ENCODE measurements at places on chromosomes 7 and 10.
A peak's percentile ranks its signal among the peaks of the same experiment; 100 is the strongest.

GRCh38 chr10:106716381-106716780 is 448.1 kb downstream of the SORCS1 start:
- no peak for DNase-seq

GRCh38 chr7:34675749-34676374 is 17.8 kb downstream of the NPSR1 start:
- peak; percentile 27 for DNase-seq

DNA sequence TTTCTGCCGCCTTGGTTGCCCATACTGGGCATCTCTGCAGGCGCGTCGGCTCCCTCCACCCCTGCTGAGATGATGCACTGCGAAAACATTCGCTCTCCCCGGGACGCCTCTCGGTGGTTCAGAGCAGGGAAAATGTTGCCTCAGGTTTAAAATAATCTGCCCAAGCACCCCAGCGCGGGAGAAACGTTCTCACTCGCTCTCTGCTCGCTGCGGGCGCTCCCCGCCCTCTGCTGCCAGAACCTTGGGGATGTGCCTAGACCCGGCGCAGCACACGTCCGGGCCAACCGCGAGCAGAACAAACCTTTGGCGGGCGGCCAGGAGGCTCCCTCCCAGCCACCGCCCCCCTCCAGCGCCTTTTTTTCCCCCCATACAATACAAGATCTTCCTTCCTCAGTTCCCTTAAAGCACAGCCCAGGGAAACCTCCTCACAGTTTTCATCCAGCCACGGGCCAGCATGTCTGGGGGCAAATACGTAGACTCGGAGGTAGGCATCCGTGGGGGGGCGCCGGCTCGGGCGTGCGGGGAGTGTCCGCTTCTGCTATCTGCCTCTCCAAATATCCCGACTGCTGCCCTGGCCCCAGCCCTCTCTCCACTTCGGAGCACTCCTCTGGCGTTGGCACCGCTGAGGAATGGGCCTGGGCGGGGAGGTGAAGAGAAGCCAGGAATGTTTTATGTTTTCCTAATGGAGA is at the start of gene CAV1:
TSS of gene CAV1 (plus strand) at position 428 of the 689 bp plus-strand sequence. CDS start at position 455, 27 bp downstream.
- DNase-seq: peak; percentile 21

DNA sequence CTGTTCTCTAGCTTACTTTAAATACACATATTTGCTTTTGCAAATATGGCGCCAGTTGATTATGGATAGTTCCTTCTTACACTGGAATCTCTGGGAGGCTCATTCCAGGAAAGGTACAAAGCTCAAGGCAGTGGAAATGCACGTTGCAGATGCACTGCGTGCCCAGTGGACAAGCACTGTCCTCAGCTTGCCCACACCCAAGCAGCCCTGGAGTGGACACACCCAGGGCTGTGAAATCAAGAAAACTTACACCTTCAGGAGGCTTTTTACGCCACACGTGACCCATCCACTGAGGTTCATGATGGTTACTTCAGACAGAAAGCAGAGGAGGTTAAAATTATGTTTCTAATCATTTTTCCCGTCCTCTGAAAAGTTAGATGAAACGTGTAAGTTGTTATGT is 248.5 kb downstream of the VTI1A start:
- DNase-seq: no peak

DNA sequence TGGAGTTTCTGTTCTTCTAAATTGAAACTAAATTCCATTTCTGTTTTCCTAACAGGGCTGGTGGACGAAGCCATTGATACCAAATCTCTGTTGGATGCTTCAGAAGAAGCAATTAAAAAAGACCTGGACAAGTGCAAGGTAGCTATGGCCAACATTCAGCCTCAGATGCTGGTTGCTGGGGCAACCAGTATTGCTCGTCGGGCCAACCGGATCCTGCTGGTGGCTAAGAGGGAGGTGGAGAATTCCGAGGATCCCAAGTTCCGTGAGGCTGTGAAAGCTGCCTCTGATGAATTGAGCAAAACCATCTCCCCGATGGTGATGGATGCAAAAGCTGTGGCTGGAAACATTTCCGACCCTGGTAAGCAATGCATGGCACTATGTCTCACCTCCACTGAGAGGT is 45.6 kb downstream of the AP3M1 start:
- DNase-seq: no peak

- peak; percentile 1 for DNase-seq
These were observed 29.4 kb upstream of the ATOH7 start for GRCh38 chr10:68261132-68261856.

DNA sequence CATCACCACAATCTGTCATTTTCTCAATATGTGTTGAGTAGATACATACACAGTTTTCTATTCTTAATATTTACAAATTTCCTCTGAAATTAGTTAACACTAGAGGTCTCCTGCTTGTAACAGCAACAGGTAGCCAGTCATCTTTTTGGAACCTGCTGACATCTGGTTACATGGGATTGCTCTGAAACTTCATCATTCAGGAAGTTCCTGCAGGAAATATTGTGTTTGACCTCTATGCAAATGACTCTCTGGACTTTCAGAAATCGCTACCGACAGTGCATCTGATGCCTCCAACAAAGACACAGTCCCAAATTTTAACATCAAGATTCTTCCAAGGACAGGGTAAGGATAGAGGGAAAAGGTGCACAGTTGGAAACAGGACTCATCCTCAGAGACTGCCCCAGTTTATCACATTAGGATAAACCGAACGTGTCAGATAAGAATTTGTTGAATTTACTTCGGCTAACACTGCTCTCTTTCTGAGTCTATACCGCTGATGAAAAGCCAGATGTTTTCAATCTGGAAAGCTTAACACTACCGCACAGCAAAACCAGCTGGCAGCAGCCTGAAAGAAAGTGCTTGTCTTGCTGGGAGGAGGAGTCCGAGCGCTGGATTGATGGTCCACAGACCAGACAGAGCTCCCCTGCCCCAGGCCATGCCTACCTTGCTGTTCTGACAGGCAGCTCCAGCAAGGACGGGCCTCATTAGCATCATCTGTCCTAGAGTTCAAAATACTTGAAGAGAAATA is 633.4 kb downstream of the PARD3 start:
- DNase-seq: no peak

DNA sequence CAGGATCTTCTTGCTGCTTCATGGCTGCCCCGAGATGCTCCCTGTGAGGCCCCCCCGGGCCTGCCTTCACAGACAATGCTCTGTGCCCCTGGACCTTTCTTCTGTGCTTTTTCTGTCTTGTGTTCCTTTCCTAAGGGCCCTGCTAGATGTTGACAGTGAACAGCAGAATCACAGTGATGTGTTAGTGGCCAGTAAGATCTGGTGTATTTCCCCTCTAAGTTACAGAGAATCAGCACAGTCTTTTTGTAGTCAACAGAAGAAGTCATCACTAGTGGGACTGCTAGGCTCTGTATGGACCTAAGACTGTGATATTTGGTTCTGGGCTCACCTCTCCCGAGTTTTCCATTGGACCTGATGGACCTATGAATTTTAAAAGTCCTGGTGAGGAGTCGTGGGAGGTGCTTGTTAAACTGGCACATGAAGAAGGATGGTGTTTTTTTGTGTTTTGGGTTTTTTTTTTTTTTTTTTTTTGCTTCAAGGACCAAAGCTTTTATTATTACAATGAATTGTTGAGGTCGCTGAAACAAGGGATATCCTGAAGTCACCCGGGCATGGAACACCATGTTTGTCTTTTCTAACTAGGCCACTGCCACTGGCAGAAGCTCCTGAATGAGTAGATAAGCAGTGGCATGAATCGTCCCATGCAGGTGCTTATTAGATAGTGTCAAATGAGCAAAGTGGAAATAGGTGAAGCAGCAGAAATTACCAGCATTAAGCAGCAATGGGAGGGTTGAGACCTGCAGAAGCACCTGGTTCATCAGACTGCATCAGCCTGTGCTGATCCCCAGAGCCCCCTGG is 194.8 kb downstream of the CELF2 start:
- no peak for DNase-seq

DNA sequence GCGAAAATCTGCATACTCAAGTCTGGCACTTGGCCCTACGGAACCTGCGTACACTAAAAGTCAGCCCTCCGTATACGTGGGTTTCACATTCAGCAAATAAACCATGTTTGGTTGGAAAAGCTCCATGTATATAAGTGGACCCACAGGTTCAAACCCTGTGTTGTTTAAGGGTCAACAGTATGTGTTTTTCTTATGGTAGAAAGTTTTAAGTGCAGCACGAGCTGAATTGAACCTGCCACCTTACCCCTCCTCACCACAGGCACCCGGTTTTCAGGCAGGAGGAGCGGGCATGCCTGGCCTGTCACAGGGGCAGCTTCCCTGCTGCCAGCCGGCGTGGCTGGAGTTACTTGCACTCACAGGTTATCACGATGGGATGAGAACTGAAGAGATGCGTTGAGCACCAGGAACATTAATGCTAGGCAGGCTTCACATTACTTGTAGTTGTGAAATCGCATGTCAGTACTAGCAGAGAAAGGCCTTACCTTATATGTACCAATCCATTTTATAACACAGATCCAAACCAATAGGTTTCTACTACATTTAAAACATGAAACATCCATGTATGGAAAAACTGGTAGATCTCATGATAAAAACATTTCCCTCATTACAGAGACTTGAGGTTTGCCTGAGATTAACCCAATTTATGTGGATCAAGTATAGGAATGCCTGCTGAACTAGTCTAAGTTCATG is 12.9 kb downstream of the INSIG1 start:
- no peak for DNase-seq

DNA sequence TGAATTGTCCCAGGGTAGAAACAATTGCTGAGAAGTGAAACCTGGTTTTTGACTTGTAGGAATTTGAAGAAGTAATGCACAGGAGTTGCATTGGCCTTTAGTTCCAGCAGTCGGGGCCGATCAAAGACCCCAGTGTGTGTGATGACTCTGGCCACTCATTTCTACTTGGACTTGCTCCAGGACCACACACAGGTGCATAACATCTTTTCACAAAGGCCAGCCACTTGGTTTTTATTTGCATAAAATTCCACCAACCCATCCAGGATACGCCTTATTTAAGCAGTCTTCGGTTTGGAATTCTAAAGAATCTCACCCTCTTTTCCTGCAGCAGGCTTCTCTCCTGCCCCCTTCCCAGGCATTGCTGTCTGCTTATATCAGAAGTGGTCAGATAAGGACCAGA is 162.0 kb upstream of the HABP2 start:
- no peak for DNase-seq

GRCh38 chr7:31134246-31135188 is 82.4 kb downstream of the ADCYAP1R1 start:
- DNase-seq: peak; percentile 85

DNA sequence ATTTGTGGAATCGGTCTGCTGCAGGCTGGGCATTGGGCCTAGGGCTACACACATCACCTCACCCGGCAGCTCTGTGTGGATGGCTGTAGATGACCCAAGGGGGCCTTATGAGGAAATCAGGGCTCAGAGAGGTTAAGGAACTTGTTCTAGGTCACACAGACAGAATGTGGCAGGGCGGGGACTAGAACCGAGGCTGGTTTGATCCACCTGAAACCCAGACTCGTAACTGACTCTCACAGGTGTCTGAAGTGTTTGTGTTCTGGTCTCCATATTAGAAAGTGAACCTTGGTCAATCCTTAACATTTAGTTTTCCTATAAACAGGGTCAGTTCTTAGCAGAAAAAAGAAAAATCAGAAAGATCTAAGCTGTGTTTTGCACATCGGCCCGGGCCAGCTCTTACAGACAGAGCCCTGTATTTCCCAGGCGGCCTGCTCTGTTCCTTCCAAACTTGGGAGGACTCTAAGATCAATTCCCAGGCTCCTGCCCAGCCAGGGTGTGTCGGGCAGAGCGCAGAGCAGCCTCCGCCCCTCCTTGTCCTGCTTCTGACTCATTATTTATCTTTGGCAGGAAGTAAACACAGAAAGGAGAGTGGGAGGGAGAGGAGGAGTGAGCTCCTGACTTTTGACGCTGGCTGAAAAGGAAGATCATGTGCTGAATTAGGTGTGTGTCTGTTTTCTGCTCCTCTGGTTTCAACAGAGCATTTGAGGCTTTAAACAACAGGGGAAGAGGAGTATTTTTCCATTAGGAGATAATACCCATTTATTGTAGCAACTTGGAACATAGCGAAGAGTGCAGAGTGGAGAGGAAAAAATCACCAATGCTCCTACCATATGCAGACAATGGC is 74.1 kb downstream of the TACC2 start:
- peak; percentile 7 for DNase-seq

- no peak for DNase-seq
These were observed 133.2 kb downstream of the CUX1 start for GRCh38 chr7:101950450-101951119.

GRCh38 chr7:142299237-142299781 is 41.5 kb upstream of the PRSS58 start:
- no peak for DNase-seq

DNA sequence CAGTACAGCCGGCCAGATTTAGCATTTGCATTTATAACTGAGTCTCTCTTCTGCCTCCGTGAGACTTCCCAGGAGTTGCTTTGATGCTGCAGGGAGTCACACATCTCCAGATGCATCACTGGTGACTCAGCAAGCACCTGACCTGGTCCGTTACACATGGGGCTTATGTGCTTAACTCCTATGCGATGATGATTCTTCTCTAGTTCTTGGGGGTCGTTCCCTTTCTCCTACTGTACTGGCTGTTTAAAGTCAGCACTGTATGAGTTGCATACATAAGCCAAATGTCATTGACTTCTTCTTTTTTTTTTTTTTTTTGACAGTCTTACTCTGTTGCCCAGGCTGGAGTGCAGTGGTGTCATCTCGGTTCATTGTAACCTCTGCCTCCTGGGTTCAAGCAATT is 13.0 kb upstream of the AKR1E2 start:
- no peak for DNase-seq

DNA sequence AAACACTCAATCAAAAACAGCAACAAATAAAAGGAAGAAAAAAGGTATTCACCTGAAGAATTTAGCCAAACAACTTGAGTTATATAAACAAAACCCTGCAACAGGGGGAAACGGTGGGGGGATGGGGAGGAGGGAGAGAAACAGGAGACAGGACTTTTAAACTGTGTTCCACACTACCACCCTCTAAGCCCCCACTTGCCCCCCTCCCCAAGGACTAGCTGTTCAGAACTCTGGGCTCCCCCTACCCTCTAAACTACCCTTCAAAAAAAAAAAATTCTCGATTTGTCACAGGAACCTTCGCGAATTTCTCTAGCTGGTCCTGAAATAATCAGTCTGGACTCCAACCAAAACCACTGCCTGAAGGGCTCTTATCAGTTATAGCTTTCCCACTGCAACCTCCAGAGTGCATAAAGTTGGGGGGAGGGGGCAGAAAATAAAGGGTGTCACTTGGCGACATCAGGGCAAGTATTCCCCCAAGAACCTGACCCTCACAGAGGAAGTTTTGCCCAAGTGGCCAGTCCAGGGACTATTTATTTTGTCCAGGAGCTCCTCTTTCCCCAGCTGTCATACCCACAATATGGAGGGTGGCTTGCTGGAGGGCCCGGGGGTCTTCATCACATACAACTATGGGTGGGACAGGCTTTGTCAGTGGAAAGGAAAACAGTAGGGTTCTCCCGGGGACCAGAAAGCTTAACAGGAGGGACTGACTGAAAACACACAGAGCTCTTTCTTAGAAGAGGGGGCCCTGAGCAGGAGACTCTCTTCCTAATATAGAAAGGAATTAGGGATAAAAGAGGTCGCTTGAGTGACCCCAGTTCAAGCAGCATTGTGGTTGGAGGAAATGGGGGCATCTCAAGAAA is 1.3 kb downstream of the UBE2H start:
- DNase-seq: peak; percentile 71

All from NCI-H1092 treated with DMSO at 0.1 percent for 48 hours (cell line).